ENCODE measurements at places on chromosomes 5 and 9.

DNA sequence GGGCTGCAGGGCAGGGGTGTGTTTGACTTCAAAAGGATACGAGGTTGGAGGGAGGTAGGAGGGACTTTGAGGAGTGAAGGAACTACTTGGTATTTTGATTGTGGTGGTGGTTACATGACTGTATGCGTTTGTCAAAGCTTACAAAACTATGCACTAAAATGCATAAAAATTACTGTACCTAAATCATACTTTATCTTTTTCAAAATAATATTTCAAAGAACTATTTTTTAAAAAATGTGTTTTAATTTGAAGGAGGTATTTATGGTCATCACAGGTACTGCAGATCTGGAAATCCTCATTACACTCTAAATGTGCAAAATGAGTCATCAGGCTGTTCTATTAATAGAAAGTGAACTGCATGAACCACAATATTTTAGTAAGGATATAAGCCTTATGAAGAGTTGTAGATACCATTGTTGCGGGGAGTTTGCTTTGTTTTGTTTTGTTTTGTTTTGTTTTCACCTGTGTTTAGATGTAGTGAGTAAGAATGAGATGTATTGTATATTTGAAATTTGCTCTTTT lies 116.9 kb downstream of the ARRDC3 start:
- no peak for DNase-seq

DNA sequence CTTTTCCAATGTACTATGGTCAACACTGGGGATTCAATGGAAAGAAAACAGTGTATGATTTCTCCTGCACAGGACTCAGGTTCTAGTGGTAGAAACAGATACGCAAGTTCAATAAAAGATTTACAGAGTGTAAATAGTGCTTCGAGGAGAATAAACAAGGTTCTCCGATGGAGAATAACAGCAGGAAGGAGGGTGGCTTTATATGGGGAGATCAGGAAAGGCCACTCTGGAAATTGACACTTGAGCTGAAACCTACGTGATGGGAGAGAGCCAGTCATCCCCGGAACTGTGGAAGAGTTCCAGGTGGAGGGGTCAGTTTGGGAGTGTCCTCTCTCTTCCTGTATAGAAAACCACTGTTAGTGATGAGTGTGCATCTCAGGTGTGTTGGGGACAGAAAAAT lies 65.9 kb downstream of the GARNL3 start:
- no peak for DNase-seq

DNA sequence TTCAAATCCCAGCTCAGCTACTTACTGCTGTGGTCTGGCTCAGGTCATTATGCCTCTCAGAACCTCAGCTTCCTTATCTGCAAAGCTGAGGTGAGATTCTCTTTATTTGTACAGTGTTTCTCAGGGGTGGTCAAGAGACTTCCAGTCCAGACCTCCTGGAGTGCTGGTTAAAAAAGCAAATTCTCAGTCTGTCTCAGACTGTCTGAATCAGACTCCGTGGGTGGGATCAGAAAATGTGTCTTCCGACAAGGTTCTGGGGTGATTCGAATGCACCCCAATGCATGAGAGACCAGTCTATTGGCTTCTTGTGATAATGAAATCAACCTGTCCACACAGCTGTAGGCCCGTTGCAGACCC lies 137.7 kb upstream of the SMIM23 start:
- no peak for DNase-seq

GRCh38 chr5:176692326-176692725 lies 45.0 kb downstream of the TSPAN17 start:
- no peak for DNase-seq

- DNase-seq = no peak
These were observed 150.6 kb downstream of the COL23A1 start for GRCh38 chr5:178439493-178440180.

GRCh38 chr5:569358-569867 lies 42.7 kb upstream of the CEP72 start:
- DNase-seq = no peak

- DNase-seq = no peak
These were observed 124.7 kb upstream of the SEMA6A start for GRCh38 chr5:116699332-116699731.

GRCh38 chr9:75921391-75922127 lies 31.1 kb downstream of the PCSK5 start:
- DNase-seq = no peak

DNA sequence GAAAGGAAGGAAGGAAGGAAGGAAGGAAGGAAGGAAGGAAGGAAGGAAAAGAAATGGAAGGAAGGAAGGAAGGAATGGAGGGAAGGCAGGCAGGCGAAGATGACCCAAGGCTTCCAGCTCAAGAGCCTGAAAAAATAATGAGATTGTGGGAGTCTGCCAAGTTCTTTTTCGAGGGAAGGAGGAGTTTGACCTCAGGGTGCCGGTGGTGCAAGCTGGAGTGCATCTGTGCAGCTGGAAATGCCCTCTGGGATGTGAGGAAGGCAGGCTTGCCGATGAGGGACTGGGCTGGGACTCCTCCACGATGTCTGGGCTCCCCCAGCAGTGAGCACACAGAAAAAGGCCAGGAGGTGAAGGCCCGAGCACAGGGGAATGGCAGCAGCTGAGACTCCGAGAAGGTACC lies 154.9 kb upstream of the DAPK1 start:
- no peak for DNase-seq

DNA sequence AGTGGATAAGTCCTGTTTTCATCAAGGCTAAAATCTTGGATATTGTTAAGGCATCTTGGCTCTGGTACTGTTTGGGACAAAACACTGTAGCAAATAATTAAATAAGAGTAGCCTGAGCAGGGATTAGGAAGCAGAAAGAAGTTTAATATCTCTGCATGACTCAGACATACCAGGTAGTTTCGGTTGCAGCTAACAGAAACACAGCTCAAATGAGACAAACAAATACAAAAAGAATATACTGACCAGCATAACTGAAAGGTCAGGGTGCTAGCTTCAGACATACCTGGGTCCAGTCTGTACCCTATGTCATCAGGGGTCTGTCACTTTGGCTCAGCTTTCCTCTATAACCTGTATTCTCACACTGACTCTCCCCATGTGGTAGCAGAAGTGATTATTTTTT lies 156.4 kb upstream of the MAP3K1 start:
- no peak for DNase-seq

DNA sequence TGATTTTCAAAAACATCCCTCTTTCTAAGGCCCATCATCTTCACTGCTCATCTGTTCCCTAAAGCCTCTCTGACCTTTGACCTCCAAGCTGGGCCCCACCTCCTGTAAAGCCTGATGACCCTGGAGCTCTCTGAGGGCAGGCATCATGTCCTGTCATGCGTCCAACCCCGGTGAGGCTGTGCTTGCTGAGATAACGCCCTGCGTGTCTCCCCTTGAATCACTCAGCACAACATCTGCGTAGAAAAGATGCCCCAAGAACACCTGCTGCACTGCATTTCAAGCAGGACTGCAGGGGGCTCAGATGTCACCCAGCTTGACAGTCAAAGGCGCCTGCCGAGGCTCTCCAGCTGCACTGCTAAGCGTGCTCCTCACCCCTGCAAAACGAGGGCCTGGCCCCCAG lies 78.0 kb downstream of the OTULIN start:
- DNase-seq = no peak

GRCh38 chr5:132890817-132891216 lies 17.3 kb downstream of the LEAP2 start:
- DNase-seq = no peak

DNA sequence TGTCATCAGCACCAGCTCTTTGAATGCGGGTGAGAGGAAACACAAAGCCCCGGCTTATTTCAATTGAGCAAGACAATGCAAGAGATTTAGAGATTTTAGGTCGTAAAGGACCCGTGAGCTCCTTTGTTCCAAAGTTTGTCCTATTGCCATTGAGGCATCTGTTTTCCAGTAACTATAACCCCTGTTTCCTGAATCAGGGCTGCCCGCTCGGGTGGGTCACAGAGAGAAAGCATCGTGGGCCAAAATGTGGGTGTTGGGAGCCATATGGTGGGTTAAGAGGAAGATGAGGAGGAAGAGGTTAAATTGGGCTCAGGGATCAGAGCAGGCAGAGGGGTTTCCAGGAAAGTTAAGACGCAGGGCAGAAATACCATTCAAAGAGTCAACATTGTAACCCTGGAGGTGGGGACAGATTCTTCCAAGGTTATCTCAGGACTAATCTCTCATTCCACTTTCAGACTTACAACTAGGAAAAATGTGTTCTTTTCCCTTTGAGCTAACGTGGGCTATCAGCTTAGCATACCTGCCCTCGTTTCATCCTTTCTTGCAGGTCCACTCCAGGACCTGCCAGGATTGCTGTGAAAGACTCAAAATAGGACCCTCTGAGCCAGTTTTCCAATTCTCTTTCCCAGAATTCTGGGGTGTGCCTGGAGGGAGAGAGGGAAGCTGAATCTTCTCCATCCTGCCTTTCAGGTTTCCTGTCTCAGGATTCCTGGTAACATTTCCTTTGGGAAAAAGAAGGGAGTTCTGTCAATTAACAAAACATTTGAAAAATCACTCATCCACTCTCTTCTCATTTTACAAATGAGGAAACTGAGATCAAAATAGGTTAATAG lies 95.5 kb upstream of the TAF11L2 start:
- DNase-seq = no peak

GRCh38 chr9:128192601-128193371 lies 1.4 kb upstream of the CIZ1 start:
- no peak for DNase-seq

DNA sequence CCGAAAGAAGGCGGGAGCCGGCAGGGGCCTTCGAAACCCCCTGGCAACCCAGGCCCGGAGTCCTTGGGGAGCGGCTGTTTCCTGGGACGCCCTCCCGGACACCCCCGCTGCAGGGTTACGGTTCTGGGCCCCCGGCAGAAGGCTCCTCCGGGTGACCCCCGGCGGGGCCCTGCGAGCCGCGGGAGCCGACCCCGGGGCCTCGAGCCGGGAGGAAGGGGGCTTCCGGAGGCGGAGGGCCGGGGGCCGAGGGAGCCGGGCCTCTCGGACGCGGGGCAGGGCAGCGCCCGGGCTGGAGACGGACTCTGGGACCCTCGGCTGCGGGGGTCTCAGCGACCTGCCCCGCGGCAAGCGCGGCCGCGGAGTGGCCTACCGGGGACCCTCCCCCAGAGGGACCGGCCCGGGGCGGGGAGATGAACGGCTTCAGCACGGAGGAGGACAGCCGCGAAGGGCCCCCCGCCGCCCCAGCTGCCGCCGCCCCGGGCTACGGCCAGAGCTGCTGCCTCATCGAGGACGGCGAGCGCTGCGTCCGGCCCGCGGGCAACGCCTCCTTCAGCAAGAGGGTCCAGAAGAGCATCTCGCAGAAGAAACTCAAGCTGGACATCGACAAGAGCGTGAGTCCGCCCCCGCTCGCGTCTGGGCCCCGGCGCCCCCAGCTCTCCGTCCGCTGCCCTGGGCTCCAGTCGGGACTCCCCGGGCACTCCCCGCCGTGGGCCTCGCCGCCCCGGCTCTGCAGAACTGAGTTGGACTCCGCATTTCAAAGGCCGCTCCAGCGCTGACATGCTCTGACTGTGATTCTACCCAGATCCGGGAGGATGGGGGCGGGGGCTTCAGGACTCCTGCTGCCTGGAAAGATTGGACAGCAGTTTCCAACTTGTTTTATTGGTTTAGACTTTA lies 645 bp downstream of the SAP30L start:
- no peak for DNase-seq

- no peak for DNase-seq
These were observed 51.5 kb downstream of the PSD2 start for GRCh38 chr5:139847091-139847490.

DNA sequence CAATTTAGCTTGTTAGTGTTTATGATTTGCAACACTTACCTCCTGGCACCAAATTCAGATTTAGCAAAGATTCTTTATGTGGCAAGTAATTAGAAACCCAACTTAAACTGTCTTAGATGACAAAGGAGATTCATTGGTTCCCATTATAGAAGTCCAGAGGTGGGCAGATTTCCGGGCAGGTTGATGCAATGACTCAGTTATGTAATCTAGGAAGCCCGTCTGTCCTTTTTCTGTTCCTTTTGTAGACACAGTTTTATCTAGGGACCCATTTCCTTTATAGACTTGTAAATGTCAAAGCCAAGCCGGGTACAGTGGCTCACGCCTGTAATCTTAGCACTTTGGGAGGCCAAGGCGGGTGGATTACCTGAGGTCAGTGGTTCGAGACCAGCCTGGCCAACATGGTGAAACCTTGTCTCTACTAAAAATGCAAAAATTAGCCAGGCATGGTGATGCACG lies 20.3 kb upstream of the ANKRD33B start:
- no peak for DNase-seq

GRCh38 chr9:134374301-134375010 lies 48.2 kb downstream of the RXRA start:
- DNase-seq = no peak

DNA sequence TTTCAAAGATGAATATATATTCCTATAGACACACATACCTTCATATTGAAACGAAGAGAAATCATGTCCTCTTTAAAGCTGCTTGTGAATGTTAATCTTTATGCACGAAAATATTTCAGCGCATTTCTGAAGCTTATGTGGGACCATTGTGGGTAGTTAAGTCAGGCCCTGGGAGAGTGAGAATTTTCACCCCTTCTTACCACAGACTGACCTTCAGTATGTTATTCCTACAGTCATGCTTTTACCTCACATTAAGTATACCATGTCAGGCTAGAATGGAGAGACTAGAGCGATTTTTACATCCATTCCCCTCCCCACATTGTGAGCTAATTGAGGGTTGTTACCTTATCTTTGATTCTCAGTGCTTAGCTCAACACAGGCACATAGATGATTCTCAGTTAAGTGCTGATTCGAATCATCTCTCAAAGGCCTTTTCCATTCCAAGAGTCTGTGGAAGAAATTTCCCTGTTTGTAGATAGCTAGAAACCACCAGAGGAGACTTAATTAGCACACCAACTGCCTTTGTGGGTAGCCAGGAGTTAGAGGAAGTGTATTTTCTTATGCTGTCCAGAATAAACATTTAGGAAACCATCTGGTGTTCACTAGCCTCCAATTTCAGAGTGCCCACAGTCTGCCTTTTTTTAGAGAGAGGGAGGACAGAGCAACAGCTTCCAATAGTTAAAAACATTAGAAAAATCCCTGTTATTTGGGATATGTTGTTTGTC lies 110.5 kb downstream of the MEGF10 start:
- DNase-seq = no peak

DNA sequence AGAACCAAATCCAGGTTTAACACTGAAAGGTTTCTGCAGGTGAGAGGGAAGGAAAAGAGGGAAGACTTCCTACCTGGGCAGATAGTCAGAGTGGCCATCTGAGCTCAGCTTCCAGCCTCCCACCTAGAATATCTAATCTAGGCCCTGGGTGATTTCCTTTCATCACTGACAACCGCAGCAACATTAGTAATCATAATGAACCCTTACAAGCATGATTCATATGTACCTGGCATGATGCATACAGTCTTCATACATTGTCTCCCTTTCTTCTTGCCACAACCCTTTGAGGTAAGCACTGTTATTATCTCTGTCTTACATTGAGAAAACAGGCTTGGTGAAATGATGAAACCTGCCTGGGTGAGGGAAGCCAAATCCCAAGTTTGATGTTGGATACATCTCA lies 13.5 kb downstream of the AFAP1L1 start:
- DNase-seq = no peak

GRCh38 chr9:134635351-134636148 lies 6.1 kb upstream of the COL5A1 start:
- no peak for DNase-seq

GRCh38 chr9:6870650-6871477 lies 113.1 kb downstream of the KDM4C start:
- DNase-seq = no peak

GRCh38 chr9:94819161-94819687 lies 92.7 kb downstream of the AOPEP start:
- no peak for DNase-seq
